WTC11 (cell line): ENCODE measurements at places on chromosomes 4 and X. TPM values are rescaled to one million over a fixed set of nuclear protein-coding genes. Genes with fewer than 3 reads are reported as not detected.

DNA sequence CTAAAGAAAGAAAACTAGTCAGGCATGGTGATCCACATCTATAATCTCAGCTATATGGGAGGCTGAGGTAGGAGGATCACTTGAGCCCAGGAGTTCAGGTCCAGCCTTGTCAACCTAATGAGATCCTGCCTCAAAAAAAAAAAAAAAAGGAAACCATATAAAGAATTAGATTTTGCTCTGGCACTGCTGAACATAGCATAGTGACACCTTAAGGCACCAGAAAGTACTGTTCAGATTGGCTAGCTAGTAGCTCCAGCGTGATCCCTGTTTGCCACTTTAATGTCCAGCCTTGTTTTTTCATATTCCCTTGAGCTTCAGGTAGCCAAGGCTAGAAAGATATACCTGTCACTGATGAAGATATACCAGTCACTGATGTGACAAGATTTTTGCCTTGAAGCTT is 34.1 kb downstream of the EXOC1 start:
- no peak overlapping the region for H3K4me3 ChIP-seq
- peaks cover 3% of the 10 kb centered on the region; the same call in 1 of the 2 replicates for H3K36me3 ChIP-seq
- H3K27ac ChIP-seq, result no peak overlapping the region
- no peak for DNase-seq
- H3K4me1 ChIP-seq, result peaks cover 5% of the 10 kb centered on the region; the same call in 1 of the 2 replicates
- H3K27me3 ChIP-seq, result no peaks in the 10 kb centered on the region

- no peak for DNase-seq
- peaks cover 2% of the 10 kb centered on the region for H3K4me1 ChIP-seq
- H3K4me3 ChIP-seq, result no peak overlapping the region
- H3K36me3 ChIP-seq, result no peaks in the 10 kb centered on the region
- no peak overlapping the region for H3K27ac ChIP-seq
- no peaks in the 10 kb centered on the region for H3K27me3 ChIP-seq
These were observed 163.3 kb upstream of the USP38 start for GRCh38 chr4:143021384-143021783.

DNA sequence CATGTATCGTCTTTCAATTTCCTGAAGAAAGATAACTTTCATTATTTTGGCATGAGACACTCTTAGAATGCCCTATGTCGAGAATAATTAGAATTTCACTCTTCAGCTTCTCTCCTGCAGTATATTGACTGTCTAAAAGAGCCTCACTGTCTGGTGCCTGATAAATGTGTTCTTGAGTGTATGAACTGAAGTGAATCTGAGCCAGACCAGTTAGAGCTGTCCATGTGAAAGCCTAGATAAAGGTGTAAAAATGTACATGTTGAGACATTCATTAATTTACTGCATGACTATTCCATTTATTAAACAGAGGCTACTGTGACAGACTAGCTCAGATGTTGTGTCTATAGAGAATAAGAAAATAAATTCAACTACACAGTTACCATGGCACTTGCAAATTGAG is 283.2 kb downstream of the PCDH18 start:
- H3K4me1 ChIP-seq, result peaks cover 8% of the 10 kb centered on the region
- H3K36me3 ChIP-seq, result no peaks in the 10 kb centered on the region
- H3K27ac ChIP-seq, result no peak overlapping the region
- H3K27me3 ChIP-seq, result no peaks in the 10 kb centered on the region

DNA sequence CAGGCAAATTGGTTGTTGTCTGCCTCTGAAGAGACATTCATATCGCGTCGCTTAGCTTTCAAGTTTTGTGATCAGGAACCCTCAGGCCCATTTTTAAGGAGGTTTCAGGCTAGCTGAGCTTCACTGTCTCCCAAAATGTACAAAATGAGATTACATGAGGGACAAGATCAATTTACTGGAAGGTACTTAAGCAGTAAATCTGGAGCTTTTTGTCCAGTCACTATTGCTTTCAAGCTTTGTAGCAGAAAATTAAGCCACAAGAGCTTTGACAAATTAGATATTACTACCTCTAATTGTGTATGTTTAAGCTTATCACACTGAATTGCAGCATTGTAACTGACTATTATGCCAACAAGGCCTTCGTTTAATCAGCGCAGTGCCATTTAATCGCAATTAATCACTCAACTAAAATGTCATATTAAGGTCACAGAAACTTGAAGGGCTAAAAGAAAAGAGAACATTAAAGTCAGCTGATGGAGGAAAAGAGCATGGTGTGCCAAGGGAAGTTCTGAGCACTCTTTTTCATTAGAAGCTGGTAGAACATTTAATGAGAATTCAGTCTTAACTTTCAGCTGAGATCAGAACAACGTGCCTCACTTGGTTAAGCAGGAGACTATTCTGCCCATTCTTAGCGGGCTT is 353.0 kb downstream of the FBXO8 start:
- no peaks in the 10 kb centered on the region for H3K27me3 ChIP-seq
- peak overlapping the region; percentile 5; the same call in 1 of the 2 replicates for H3K27ac ChIP-seq
- no peaks in the 10 kb centered on the region for H3K4me1 ChIP-seq
- H3K36me3 ChIP-seq, result no peaks in the 10 kb centered on the region
- no peak for DNase-seq
- no peak overlapping the region for H3K4me3 ChIP-seq

DNA sequence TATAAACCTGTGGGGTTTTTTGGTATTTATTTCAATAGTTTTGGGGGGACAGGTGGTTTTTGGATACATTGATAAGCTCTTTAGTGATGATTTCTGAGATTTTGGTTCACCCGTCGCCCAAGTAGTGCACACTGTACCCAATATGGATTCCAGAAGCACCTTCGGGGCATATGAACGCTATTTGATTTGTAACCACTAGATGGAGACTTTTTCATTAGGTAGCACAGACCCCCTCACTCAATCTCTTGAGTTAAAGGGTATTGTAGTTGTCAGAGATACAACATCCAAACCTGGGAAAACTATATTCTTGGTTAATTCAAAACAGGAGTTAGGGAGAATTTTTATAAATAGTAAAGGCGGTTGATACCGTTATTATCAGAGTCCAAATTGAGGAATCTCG is 79.8 kb downstream of the SPANXN3 start:
- no peak overlapping the region for H3K4me3 ChIP-seq
- H3K27me3 ChIP-seq, result no peaks in the 10 kb centered on the region; the same call in 1 of the 2 replicates
- H3K27ac ChIP-seq, result no peak overlapping the region
- H3K36me3 ChIP-seq, result peaks cover 15% of the 10 kb centered on the region
- no peaks in the 10 kb centered on the region for H3K4me1 ChIP-seq

GRCh38 chr4:52051213-52051614 is at the start of gene SPATA18:
TSS of gene SPATA18 (plus strand) at chr4:52051304. CDS start at chr4:52051705, 401 bp downstream.
- peak within 1 kb of the TSS; percentile 87 for H3K4me3 ChIP-seq
- H3K27me3 ChIP-seq, result peaks cover 24% of the 10 kb centered on the region
- peak; percentile 19 for DNase-seq

DNA sequence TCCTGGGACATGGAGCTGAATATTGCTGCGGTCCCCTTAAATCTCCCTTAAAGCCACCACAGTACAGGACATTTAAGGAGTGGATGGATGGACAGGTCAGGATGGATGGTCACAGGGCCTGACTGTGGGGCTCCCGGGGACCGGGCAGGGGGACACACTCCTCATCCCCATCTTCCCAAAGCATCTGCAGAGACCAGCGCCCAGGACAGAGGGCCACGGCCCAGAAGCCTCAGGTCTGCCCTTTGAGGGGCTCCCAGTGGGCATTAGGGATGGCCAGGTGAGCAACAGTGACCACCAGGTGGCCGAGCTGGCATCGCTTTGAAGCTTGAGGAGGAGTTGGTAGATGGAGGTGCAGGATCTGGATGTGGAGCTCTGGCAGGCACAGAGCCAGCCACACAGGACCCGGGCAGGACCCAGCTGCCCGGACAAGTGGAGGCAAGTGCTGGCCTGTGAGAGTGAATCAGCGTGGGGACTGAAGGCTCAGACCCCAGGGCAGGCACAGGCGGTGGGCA is 51.4 kb downstream of the ABLIM2 start:
- H3K27me3 ChIP-seq, result peaks cover 3% of the 10 kb centered on the region; the same call in 1 of the 2 replicates
- DNase-seq, result no peak
- H3K36me3 ChIP-seq, result no peaks in the 10 kb centered on the region
- no peak overlapping the region for H3K27ac ChIP-seq
- H3K4me3 ChIP-seq, result no peak overlapping the region

GRCh38 chrX:38879631-38880220 is 78.5 kb downstream of the MID1IP1 start:
- peaks cover 27% of the 10 kb centered on the region for H3K4me1 ChIP-seq
- DNase-seq, result no peak
- H3K36me3 ChIP-seq, result no peaks in the 10 kb centered on the region

DNA sequence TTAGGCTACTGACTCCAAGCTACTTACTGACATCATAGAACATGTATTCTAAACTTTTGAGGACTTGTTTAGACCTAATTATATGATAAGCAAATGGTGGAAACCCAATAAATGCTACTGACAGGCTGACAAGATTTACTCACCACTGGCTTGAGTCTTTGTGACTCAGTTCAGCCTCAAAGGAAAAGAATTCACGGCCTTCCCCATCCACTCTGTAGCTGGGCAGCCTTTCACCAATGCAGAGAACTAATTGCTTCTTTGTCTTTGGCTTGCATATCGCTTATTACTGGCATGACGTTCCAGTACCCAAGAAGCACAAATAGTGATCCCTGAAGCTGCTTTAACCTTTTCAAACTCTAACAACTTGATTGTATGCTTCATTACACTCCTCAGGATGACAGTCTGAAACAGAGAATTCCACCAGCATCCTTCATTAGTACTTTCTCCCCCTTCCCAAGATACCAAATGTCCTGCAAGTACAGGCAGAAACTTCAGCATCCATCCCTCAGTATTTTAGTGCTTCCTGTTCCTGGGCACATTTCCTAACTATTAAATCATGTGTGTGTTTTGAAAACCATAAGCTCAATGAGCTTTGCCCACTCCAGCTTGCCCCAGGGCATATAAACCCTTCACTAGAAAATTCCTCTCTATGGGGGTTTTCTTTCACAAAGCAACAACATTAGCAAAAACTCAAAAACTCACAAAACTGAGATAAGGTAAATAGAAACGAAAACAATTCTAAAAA is 298.1 kb upstream of the SLC7A11 start:
- no peaks in the 10 kb centered on the region for H3K27me3 ChIP-seq
- no peak overlapping the region for H3K4me3 ChIP-seq
- H3K4me1 ChIP-seq, result peaks cover 5% of the 10 kb centered on the region; the same call in 1 of the 2 replicates
- DNase-seq, result no peak
- no peak overlapping the region for H3K27ac ChIP-seq
- H3K36me3 ChIP-seq, result peaks cover 3% of the 10 kb centered on the region; the same call in 1 of the 2 replicates

- DNase-seq, result no peak
- H3K4me1 ChIP-seq, result no peaks in the 10 kb centered on the region
- H3K27me3 ChIP-seq, result no peaks in the 10 kb centered on the region
- H3K27ac ChIP-seq, result no peak overlapping the region
- H3K36me3 ChIP-seq, result no peaks in the 10 kb centered on the region
These were observed 357.3 kb upstream of the RASGEF1B start for GRCh38 chr4:81828991-81829390.

DNA sequence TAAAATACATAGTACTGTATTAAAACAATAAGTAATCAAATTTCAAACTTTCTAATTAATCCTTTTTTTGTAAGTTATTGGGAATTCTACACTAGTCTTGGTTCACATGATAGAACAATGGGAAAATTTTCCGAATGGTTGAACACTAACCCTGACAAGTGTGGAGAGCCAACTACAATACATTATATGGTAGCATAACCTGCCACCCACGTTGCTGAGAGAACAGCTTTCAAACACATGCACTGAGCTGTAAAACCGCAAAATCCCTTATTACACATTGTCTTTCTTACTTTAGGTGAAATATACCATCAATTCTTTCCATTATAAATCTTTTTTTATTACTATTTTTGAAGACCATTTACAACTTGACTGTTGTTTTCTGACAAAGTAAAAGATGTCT is 54.7 kb downstream of the ANAPC10 start:
- H3K4me1 ChIP-seq, result peaks cover 2% of the 10 kb centered on the region; the same call in 1 of the 2 replicates
- H3K27me3 ChIP-seq, result no peaks in the 10 kb centered on the region
- H3K4me3 ChIP-seq, result no peak overlapping the region
- H3K27ac ChIP-seq, result no peak overlapping the region
- no peaks in the 10 kb centered on the region for H3K36me3 ChIP-seq
- no peak for DNase-seq

GRCh38 chrX:74520896-74521295 is 93.5 kb downstream of the RLIM start:
- H3K36me3 ChIP-seq, result peaks cover 15% of the 10 kb centered on the region
- no peak overlapping the region for H3K4me3 ChIP-seq
- no peaks in the 10 kb centered on the region for H3K27me3 ChIP-seq
- no peak for DNase-seq
- peaks cover 6% of the 10 kb centered on the region for H3K4me1 ChIP-seq

- peaks cover 40% of the 10 kb centered on the region for H3K4me1 ChIP-seq
- H3K36me3 ChIP-seq, result no peaks in the 10 kb centered on the region
- H3K27ac ChIP-seq, result no peak overlapping the region
- no peak for DNase-seq
- no peak overlapping the region for H3K4me3 ChIP-seq
- H3K27me3 ChIP-seq, result no peaks in the 10 kb centered on the region; the same call in 1 of the 2 replicates
These were observed 333.3 kb downstream of the BCOR start for GRCh38 chrX:39764441-39764914.

DNA sequence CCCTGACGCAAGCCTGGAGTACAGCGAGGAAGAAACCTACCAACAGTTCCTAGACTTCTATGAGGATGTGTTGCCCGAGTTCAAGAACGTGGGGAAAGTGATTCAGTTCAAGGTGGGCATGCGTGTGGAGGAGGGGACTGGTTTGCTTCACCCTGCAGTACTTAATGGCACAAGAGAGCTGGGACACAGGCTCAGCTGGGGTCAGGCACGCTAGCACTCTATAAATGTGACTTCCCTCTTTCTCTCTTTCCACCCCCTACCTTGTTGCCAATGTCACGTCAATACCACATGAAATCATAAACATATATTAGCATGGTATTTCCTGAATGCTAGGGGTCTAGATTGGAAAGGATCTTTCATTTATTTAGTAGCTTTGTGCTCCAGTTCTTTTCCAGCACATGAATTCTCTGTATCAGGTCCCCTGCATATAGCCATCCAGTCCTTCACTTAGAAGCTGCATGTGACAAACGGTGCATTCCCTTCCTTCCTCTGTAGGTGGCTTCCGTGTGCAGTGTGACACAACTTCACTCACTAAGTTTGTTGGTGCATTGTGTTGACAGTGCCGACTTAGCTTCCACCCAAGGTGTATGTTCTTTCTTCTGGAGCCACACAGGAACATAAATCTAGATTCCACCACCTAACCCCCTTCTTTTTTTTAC is 25.6 kb downstream of the ZRSR2 start:
- H3K4me3 ChIP-seq, result no peak overlapping the region
- DNase-seq, result peak; percentile 16
- no peaks in the 10 kb centered on the region for H3K27me3 ChIP-seq

DNA sequence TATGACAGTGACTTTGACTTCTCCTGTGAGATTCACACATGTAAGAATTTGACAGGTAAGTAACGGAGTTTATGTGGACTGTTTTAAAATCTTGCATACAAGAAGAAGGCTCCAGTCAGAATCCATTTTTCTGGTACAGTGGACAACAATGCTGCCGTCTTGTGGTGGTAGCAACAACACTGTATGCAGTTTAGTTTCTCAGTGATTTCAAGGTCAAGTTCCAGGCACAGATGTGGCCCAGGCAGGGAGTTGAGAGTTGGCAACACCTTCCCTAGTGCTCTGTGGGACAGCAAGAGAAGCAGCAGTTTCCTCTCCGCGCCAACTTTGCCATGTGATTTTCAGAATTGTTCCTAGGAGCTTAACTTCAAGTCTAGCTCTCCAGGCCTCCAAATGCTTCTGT is 56.0 kb upstream of the STPG2 start:
- peaks cover 23% of the 10 kb centered on the region for H3K36me3 ChIP-seq
- no peak for DNase-seq
- H3K27me3 ChIP-seq, result no peaks in the 10 kb centered on the region
- H3K4me1 ChIP-seq, result peaks cover 12% of the 10 kb centered on the region
- H3K27ac ChIP-seq, result no peak overlapping the region

The NRK gene
- 3.1 to 5.7 TPM (median 4.9 TPM) in 3 replicates for total RNA-seq

The TRIM75 gene
- not detected in 3 replicates for total RNA-seq

The GYPA gene
- total RNA-seq, result 0.09 to 0.44 TPM in 2 of 3 replicates, not detected in the other

The CCKAR gene
- total RNA-seq, result not detected in 3 replicates

The TLR10 gene
- 0.30 TPM in 1 of 3 replicates, not detected in the others for total RNA-seq

The CHST7 gene
- 17.0 to 19.6 TPM (median 18.5 TPM) in 3 replicates for total RNA-seq
